ENCODE measurements at places on chromosomes 11 and 22. TPM values are rescaled to one million over a fixed set of nuclear protein-coding genes. Genes with fewer than 3 reads are reported as not detected.

The TCN2 gene
- 118 TPM for total RNA-seq

The MCHR1 gene
- total RNA-seq: 5.0 TPM

GRCh38 chr22:24086310-24086709, 75.2 kb downstream of the CABIN1 start:
- DNase-seq: no peak

DNA sequence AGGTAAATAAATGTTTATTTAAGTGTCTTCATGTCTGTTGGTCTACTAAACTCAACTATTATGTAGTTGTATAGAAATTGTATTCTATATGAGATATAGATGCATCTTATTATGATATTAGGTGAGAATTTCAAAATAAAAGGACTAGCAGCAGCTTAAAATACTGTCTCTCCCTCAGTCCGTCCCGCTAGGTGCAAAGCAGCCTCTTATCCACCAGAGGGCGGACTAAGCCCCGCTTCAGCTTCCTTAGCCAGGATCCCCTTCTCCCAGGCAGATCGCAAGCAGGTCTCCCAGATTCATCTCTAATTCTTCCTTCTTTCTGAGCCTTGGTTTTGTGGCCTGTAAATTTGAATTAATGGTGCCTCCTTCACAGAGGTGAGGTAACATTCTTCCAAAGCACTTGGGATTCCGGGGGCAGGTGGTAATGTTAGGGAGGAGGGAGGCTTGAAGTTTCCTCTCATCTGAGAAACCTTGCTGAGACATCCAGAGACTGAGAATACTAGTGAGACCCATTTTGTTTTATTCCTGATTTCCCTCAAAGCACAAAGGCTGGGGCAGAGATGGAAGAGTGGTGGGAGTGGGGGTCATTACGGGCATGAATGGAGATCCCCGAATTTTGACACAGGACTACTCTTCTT, 13.5 kb upstream of the INSC start:
- peak; percentile 53 for DNase-seq

- no peak for DNase-seq
Observed at GRCh38 chr11:35034401-35034800, 104.6 kb upstream of the CD44 start.

DNA sequence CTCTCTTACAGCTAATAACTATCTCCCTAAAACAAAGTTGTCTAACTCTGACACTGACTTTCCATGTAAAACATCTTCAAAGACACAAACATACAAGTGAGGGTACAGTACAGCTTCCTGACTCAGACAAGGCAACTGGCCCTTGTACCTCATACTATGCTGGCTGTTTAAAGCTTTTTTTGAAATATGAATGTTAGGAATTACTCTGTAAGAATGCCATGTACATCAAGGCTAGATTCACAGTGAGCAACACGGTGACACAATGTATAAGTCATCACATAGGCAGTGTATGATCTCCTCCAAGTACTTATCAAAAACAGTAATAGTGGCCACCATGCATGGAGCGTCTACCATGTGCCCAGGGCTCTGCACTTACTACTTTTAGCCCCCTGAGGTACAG, 28.6 kb downstream of the ALG8 start:
- no peak for DNase-seq

GRCh38 chr11:47021965-47022364, 85.4 kb downstream of the CSTPP1 start:
- DNase-seq: no peak

DNA sequence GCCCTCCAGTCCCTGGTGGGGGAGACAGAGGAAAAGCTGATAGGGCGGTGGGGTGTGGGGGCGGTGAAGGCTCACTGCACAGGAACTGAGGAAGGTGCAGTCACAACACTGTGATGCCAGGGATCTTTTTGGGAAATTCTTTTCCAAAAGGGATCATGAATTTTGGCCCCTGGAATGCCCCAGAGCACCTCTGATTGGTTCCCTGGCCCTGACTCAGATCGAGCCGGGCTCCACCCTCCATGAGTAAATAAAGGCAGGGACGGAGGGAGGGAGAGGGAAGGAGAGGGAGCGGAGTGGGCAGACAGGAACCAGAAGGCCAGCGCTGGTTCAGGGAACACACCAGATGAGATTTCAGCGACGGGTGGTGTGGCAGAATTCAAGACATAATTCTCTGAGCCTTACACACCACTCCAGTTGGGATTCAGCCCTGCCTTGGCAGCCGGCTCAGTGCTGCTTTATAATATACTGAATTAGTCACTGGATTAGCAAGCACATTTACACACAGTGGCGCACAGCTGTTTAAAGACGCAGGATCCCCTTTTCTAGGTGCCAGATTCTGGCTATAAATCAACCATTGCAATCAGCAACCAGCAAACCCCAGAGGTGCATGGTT, 80.3 kb downstream of the ETS1 start:
- DNase-seq: no peak

DNA sequence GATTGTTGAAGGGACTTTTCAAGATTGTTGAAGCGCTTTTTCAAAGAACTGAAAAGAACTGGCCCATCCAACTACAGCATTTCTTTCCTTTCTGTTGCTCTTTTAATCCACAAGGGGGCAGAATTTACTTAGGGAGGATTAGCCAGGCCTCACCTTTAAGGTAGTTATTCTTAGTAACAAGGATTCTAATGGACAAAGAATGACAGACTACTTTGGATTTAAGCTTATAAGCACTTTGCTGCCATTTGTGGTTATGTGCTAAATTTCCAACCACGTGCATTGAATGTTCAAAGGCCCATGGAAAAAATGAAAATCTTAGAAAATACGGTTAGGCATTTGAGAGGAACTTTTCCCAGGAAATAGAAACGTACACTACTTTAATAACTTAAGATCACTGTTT, 49.5 kb upstream of the HSPA8 start:
- DNase-seq: peak; percentile 30

- no peak for DNase-seq
Observed at GRCh38 chr11:57484141-57484710, 23.9 kb downstream of the RTN4RL2 start.

- no peak for DNase-seq
Observed at GRCh38 chr22:48415520-48415919, 1412.2 kb downstream of the BRD1 start.

The F2 gene
- not detected for total RNA-seq

DNA sequence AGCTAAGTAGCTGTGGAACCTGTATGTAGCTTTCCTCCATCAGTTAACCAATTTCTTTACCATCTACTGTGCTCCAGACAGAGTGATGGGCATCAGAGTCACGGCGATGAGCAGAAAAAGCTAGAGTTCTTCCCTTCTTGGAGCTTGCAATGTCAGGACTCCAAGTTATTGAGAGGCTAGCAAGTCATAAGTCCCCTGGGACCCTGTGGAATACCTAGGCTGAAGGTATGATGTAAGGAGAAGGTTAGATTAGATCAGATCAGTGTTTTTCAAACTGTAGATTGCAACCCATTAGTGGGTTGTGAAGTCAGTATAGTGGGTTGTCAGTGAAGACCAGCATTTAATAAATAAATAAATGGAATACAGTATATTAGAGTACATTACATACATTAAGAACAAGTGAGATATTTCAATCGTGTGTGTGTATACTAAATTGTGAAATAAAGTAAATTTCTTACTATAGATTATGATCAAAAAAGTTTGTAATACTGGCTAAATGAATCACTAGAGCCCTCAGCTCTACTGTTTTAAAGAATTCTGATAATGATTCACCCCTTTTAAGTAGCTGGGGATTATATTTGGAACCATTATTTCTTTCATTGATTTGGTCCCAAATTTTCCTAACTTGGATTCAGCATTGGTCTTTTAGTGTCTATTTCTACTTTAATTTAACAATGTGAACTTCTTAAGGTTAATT, 52.3 kb downstream of the RASSF10 start:
- no peak for DNase-seq

DNA sequence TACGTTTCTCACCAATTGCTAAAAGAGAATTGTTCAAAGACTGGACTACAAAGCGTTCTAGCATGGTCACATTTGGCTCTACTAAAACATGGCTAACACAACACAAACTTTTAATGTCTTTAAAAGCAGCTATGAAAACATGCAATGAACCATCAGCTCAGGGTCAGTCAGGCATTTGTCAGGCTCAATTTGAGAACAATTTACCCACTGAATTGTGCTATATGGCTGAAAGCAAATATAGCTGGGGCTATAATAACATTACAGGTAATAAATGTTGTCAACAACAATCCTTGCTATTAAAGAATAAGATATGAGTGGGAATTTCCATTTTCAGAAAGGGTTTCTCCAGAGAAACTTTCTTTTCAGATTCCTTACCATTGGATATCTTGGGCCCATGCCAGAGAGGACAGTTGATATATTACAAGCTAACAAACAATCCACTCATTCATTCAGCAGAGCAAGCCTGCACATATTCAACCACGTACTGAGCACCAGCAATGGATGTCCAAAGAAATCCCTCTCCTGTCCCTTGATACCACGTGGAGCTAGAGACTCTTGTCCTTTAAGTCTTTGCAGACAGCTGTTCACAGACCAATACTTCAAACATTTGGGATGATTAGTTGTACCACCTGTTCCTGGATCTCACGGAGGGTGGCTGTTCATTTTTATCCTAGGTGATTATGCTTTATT, 82.5 kb upstream of the DDI1 start:
- peak; percentile 20 for DNase-seq

- no peak for DNase-seq
Observed at GRCh38 chr22:32389685-32390084, 22.4 kb downstream of the RTCB start.

GRCh38 chr11:103055221-103055890, 36.6 kb downstream of the DCUN1D5 start:
- DNase-seq: peak; percentile 87

GRCh38 chr11:132062031-132062430, 691.6 kb downstream of the NTM start:
- no peak for DNase-seq

DNA sequence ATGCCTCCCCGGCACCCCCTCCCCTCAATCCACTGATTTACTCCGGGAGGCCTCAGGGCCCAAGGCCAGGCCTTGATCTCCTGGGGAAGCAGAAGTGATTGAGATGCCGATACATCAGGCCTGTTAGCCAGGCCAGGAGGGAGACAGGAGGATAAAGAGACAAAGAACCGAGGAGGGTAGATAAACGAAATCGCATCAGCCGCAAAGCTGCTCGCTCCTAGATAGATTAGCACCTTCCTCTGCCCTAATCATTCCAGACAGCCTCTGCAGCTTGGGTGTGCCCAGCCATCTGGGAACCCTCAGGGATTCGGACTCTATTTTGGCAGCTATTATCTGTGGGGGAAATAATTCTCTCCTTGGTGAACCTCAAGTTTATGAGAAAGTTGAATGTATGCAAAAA, 121.2 kb downstream of the ABTB2 start:
- DNase-seq: peak; percentile 46

The ASCL3 gene
- total RNA-seq: not detected

DNA sequence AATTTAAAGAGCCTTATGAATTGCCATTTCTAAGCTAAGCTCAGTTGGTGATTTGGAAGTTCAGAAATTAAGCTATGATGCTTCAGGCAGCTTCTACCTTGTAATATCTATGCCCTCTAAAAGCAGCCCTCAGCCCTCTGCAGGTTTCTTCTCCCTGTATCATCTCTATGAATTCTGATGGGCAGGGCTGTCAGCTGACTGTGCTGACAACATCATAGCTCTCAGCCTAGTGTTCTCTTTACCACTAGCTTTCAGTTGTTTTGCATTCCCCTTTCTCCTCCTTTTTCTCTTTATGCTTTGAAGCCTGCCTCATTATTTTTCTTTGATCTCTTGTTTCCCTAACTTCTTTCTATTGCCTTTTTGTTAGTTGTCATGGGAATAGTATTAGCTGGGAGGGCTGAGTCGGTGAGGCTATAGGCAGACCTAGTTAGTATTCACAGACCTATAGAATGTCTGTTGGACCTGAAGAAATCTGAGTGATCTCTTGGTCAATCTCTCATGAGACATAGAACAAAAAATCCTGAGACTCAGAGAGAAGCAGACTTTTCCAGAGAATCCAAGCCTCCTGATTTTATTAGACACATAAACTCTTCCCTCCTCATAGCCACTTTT, 535.4 kb downstream of the RAB38 start:
- no peak for DNase-seq

- no peak for DNase-seq
Observed at GRCh38 chr22:50091092-50091768, 1.4 kb downstream of the MOV10L1 start.

DNA sequence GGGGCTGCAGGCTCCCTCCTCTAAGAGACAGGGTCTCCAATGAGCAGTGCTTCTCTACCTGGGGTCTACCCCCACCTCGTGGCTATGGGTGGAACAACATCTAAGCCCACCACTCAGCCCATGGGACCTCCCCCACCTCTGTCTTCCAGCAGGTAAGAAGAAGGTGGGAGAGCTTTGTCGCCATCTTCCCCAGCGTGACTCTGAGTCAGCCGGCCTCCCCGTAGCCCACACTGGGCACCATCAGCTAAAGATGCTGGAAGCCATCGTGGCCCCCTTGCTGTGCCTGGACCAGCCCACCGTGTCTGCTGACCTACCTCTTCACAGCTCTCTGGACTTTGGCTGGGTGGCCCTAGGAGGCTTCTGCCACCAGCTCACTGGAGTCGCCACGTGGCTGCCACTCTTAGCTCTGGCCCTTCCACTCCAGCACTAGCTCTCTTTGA, 944 bp downstream of the C11orf86 start:
- DNase-seq: no peak

DNA sequence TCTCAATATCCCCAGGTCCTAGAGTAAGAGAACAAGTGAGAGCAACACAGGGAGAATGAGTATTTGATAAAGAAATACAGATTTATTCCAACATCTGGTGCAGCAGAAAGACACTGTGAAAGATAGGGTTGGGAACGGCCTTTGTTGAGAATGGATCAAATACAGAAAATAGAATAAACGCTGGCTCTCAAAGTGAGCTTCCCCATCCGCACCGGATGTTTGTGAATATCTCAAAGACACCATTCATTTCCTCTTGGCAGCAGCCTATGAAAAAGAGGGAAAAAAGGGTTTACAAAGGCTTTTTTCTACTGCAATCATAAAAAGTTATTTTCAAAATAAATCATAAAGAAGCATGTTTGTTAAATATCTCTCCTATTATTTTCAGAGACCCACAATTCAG, 279.3 kb downstream of the CASP12 start:
- no peak for DNase-seq

- DNase-seq: no peak
Observed at GRCh38 chr11:10480760-10481159, 25.7 kb downstream of the AMPD3 start.

DNA sequence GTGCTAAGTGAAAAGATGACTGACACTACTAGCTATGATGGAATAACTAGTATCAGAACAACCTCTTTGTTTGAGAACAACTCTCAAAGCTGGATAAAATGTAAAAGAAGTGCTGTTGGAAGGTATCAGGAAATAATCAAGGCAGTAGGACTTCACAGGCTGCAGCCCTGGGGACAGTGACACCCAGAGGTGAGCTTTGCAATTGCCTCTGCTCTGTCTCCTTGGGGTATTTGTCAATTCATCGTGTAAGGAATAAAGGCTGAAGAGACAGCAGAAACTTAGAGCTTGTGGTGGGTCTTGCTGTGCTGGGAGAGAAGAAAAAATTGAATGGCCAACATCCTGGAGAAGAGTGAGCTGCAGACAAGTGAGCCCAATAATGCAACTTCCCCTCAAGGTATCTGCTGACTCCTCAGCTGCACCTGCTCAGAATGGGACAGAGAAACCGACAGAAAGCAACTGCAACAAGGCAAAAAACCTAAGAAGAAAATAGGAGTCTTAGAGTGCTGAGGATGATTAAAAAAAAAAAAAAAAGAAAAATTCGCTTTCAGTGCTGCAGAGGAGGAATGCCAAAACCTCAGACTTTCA, 141.1 kb downstream of the RCN1 start:
- no peak for DNase-seq

Measured in spinal cord (tissue), 10 donors.